ENCODE measurements at places on chromosomes 11 and 22. TPM values are rescaled to one million over a fixed set of nuclear protein-coding genes. Genes with fewer than 3 reads are reported as not detected.
A peak's percentile ranks its signal among the peaks of the same experiment; 100 is the strongest.

GGTLC3 gene
- not detected for total RNA-seq

GRCh38 chr11:12496181-12497025 is 119.0 kb downstream of the PARVA start:
- DNase-seq: no peak

DNA sequence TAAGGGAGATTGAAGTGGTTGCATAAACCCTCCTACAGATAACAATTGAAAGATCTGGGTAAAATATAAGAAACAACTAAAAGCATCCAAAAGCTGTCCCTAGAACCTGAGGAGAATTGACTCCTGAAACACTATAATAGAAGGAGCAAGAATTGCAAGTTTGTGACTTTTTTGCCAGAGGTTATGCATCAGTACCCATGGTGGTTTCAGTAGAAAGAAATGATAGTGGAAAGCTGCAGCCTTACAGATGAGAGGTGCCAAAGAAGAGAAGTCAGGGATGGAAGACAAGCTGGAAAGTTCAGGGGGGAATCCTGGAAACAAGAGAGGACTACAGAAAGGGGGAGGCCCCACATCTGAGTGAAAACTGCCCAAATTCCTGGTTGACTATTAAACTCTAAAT is 80.7 kb downstream of the PACS1 start:
- no peak for DNase-seq

DNA sequence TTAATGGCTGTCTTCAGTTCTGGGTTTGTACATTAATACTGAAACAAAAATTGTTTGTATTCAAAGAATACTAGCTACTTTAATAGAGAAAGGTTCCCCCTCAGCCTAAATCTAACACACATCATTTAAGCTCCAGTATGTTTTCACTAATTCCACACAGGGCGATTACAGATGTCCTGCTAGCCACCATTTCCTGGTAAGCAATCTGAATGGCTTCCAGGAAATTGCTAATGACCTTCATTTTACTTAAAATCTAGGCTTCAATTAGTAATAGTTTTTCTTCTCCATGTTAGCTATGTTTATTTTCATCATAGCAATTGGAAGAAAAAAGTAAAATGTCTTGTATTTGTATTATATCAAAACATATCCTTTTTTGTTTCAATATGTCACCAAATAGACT is 132.8 kb downstream of the SOX6 start:
- no peak for DNase-seq

DNA sequence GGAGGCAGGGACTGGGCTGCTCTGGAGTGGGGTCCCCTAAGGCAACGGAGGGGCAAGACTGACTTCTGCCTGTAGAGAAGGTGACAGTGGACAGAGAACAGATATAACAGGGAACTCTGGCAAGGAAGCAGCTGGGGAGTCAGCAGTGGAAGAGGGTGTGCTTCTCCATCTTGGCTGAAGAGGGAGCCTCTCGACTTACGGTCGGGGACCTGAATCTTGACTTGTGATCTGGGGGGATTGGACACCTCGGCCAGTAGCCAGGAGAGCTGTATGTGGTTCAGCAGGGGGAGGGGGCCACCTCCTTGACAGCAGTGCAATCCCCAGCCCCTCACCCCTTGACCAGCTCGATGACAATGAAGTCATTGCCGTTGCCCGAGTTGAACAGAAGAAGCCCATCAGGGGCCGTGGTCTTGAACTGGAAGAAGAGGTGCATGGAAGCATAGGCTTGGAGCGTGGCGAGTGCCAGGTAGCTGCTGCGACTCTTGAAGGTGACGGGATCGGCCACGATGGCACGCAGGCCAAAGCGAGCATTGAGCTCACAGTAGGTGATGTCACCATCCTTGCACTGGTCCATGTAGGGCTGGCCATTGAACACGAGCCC is 60.0 kb downstream of the SLC22A12 start:
- DNase-seq: no peak

- DNase-seq: no peak
Observed at GRCh38 chr11:13260963-13261588, 16.5 kb upstream of the BMAL1 start.

DNA sequence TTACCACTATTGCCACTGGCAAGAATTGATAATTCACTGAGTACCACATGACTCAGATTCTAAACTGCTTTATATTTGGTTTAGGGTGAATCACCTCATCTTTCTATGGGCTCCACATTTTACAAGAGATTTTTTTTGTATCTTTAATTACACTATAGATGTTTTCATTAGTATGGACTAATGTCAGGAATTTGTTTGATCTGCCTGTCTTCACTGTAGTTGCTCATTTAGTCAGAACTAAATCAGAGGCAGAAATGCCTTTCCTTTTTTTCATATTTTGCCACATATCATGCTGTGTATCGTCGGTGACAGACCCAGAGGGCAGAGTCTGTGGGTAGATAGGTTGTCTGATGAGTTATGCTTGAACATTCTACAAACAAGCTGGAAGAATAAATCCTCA is 524.1 kb downstream of the METTL15 start:
- peak; percentile 68 for DNase-seq

- no peak for DNase-seq
Observed at GRCh38 chr11:60122414-60123036, 34.1 kb downstream of the MS4A2 start.

All from foreskin keratinocyte (primary cell).